ENCODE measurements at places on chromosomes 7 and 10.

DNA sequence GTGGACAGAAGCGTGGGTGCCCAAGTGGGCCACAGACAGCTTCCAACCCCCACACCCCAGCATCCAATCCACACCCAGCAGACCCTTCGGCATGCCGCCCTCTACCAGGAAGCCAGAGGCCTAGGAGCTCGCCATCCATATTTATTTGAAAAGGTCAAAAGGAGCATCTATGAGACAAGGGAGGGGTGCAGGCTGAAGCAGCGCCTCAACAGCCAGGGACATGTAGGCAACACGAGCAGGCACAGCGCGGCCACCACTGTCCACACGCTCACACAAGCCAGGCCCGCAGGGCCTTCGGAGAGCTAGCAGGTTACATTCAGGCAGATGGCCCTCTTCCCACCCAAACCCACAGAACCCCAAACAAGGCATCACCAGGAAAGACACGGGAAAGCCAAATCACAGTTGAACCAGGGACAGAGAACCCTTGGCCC, 34.6 kb downstream of the PSAP start:
- no peak for DNase-seq

DNA sequence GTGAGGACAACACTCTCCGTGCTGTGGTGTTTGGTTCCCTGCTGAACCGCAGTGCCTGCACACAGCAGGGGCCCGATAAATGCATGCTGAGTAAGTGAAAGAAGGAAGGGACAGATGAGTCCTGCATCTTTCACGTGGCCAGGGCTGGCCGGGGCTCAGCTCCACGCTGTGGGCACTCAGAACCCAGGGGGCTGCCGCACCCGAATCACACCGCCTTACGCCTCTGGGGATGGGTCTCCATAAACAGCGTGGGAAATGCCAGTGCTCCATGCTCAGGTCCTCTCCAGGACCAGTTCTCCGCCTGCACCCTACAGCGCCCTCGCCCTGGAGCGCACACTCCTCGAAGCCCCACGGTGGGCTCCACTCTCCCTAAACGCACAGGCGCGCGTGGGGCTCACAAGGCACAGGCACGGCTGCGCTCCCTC, 38.1 kb downstream of the RASGEF1A start:
- no peak for DNase-seq

GRCh38 chr10:112624546-112625048, 177.6 kb downstream of the VTI1A start:
- no peak for DNase-seq

- no peak for DNase-seq
These were observed 89.2 kb upstream of the SEMA3A start for GRCh38 chr7:84283798-84284197.

GRCh38 chr7:76047305-76047810, 442 bp downstream of the STYXL1 start:
- no peak for DNase-seq

DNA sequence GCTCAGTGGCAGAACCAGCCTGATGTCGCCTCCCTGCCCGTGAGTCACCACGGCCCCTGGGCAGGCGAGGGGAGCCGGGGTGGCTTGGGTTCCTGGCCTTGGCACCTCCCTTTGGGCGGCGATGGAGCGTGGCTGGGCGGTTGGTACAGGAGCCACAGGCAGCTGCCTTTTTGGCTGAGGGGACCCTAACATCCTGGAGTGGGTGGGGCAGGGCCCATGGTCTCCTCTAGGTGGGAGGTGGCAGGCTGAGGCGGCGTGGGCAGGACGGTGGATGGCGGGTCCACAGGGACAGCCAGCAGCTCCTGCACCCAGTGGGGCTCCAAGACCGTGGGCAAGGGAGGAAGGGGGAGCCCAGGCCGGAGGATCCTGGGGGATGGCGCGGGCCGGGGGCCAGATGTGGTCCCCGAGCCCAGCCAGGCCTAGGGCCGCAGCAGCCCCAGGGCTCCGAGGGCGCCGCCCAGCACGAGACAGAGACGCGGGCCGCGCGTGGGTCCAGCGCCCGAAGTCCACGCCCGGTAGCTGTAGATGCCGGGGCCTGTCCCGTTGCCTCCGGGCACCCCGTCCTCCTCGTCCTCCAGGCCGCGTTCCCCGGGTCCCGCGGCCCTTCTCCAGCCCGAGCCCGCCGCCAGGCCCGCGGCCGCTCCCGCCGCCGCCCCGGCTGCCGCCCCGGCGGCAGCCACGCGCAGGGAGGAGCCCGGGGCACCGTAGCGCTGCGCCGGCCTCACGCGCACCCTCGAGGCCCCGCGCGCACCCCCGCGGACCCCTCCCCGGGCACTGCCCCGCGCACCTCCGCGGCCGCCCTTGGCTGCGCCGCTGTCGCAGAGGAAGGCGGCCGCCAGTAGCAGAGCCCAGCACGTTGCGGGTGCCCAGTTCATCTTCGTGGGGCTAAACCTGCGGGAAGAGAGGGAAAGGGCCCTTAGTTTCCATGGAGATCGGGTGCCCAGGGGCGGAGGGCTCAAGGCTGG, 1.3 kb downstream of the SPRN start:
- no peak for DNase-seq

- DNase-seq, result no peak
These were observed 26.9 kb upstream of the MKLN1 start for GRCh38 chr7:131300572-131301466.

DNA sequence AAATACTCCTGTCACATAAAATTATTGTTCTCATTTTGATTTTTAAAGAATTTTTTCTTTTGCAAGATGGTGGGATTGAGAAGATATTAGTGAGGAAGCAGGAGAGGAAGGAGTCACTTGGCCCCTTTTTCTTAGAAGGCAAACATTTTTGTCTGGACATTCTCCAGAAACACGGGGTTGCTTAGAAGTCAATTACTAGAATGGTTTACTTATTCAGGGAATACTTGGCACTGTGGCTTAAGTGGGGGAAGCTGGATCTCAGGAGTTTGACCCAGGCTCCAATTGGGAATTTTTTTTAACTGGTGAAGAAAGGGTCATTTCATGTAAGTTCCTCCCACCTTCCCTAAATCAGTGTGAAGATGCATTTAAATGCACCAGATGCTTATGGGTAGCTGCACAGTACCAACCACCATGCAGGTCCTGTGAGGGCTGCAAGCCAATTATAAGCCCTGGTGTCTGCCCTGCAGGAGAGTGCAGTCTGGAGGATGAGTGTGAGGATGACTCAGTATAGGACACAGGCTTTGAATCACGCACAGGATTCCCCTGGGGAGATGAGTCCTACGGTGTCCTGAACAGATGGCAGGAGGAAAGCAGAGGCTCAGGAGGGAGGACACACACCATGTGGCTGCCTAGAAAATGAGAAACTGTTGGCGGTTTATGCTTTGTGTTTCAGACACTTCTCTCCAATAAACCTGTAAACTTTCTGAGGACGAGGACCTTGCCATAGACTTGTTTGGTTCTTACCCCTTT, 299.1 kb downstream of the PLXNA4 start:
- DNase-seq, result no peak

DNA sequence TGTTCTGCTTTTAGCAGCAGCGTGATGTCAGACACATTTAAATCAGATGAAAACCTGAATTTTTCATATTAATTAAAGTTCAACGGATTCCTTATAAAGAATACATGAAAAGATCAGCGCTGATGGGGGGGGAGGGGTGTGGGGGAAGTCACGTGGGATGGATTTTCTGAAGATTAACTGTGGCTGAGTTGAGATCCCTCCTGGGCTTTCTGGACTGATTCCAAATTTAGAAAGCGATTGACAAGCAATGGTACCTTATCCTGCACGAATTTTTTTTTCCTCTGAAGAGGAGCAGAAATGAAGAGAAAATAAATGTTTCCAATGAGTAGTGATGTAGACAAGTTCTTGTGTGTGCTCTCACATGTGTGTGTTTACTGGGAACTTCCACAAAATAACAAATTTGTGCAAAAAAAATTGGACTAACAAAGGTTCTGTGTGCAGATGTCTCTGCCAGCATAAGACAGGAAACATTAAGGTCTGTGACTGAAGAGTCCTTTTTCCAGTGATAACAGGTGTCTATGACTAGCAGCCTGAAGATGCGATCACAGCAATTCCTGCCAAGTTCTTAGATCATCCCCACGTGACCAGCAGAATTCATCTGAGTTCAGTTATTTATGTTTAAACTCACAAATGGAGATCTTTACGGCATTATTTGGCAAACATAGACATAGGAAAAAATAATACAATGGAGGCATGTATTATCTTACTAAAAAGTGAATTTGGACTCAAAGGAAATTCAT, 585.2 kb upstream of the CELF2 start:
- DNase-seq, result no peak

Measured in NCI-H1930 (cell line).